ENCODE measurements at places on chromosomes 6 and 20.

DNA sequence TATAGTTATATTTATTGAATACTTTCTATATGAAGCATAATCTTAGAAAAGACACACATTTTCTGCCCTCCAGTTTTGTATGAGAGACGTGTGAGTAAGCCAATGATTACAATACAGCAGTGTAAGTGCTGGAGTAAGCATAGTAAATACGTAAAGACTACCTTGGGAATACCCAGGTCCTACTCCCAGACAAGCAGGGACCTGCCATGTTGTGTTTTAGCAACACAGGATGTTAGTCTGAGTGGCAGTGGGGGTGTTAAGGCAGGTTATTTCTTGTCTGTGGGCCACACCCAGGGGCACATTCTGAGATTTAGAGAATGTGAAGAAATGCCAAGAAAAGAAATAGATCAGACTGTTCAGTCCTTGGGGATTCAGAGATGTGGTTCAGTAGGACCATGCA is 34.3 kb upstream of the RNF144B start:
- no peak for DNase-seq

DNA sequence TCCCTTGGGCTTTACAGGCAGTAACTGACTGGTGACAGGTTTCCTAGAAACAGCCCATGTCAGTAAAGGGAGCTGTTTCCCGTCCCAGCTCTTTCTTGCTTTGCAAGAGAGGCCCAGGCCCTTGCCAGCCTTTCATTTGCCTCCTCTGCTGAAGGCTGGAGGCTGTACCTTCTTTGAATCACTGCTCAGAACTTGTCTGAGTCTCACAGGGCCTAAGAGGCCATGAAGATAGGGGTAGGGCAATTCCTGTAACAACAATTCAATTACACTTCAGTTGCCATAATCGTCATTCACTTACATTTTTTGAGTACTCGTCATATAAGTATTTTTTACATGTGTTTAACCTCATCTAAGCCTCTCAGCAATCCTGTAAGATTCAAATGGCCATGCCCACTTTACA is 25.9 kb upstream of the MAFB start:
- no peak for DNase-seq

- DNase-seq, result no peak
Measured at GRCh38 chr6:4167123-4167522, 31.7 kb upstream of the ECI2 start.

- no peak for DNase-seq
Measured at GRCh38 chr6:114064862-114065261, 93.9 kb upstream of the HDAC2 start.

DNA sequence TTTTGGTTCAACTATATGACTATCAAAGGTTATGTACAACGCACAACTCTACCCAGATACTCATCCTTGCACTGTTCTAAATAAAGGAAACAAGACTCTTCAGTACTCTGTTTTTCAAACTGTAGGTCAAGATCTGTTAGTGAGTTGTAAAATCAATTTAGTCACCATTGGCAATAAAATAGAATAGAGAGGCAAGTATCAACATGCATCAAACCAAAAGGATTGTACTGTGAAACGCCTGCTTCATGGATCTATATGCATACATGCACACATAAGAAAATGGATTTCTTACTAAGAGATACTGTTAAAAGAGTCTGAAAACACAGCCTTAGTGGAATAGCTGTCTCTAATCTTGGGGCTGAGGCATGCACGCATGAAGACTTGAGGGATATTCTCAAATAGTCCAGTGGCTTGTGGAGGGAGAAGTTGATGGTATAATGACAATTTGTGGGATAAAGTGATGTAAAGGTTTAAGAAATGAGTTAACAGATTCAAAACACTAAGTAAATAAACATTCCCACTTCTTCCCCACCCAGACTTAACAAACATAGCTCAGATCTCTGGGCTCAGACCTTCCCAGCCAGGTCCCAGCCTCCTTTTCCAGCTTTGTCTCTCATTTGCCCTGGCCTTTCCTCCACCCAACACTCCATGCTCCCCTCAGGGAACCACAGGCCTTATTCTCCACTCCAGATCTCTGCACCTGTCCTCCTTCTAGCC is 10.7 kb upstream of the LZTS3 start:
- no peak for DNase-seq

DNA sequence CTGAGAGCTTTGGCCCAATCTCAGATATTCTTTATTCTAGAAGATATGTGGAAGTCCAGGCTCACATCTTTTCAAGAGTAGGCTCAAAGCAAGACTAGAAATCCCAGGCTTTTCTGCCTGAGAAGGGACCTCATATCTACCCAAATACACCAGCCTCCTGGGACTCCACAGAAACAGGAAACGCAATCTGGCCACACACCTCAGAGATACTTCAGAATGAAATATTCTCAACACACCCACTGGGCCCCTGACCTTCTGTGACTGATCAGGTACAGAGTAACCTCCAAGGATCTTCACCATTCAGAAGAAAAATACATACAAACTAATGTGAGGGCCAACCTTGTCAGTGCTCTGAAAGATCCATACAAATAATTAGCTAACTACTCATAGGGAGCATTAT is 183.2 kb downstream of the HIVEP2 start:
- no peak for DNase-seq

DNA sequence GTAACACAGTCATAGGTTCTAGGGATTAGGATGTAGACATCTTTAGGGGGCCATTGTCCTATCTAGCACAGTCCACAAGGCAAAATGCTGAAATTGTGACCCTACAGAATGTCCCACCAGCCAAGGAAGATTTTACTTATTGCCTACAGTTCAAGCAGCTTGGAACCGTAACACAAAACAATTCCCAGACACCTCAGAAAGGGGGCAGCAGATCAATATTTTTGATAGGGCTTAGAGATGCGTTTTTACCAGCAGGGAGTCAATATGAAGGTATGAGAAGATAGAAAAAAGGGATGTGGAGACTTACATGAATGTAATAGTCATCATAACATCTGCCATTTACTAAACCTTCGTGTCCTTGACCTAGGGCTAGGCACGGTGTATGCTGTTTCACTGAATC is 81.0 kb downstream of the TMEM170B start:
- DNase-seq, result no peak

- DNase-seq, result no peak
Measured at GRCh38 chr6:132404330-132404729, 3.1 kb upstream of the MOXD1 start.

DNA sequence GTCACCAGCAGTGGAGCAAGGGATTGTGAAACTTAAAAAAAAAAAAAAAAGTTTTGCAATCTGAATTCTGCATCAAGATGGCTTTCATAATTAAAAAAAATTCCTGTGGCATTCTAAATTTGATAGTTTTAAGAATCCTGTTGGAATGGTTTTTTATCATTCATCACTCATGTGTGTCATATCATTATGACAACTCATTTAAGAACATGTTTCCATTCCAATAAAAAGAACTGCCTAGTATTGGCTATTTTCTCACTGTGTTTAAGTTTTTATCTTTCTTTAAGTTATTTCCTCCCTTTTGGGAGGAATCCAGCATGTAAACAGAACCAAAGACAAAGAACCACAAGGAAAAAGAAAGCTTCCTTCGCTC is 26.2 kb upstream of the RHAG start:
- DNase-seq, result no peak

DNA sequence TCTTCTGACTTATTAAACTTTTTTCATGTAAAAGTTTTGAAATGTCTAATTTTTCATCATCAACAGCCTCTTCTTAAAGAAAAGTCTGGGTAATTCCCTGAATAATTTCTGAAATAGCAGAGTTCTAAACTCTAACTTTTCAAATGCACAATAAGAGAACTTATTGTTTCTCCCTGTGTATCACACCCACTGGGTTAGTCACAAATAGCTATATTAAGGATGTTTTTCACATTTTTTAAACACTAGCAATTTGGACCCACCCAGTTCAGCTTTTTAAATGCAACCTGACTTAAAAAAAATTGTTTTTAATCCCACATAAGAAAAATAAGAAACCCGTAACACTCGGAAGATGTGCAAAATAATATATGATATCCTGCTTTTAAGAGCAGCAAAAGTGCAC is 61.4 kb upstream of the UTRN start:
- no peak for DNase-seq

- no peak for DNase-seq
Measured at GRCh38 chr6:71045296-71045695, 88.4 kb upstream of the B3GAT2 start.

GRCh38 chr6:56988145-56988544 is 33.2 kb downstream of the BEND6 start:
- no peak for DNase-seq

GRCh38 chr6:127547904-127548649 is 28.9 kb upstream of the C6orf58 start:
- no peak for DNase-seq

GRCh38 chr6:21455071-21455470 is 138.5 kb upstream of the SOX4 start:
- no peak for DNase-seq

DNA sequence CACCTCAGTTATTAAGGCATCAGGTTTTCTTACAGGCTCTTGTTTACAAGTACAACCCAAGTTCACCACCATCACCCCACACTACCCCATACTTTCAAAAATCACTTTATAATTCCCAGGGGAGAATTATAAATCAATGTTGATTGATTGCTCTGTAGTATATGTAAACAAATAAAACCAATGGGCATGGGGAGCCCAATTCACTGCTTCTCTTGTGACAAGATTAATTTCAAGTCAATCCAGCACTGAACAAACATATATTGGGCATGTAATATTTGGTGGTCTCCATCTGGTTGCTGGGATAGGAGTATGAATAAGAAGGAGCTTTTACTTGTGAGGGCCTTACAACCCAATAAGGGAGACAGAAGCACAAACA is 95.8 kb downstream of the CLVS2 start:
- no peak for DNase-seq

GRCh38 chr6:90264561-90264960 is 32.1 kb downstream of the BACH2 start:
- DNase-seq, result no peak

- DNase-seq, result no peak
Measured at GRCh38 chr6:9186148-9186547, 750.8 kb upstream of the SLC35B3 start.

GRCh38 chr20:61295249-61295648 is 43.2 kb downstream of the CDH4 start:
- DNase-seq, result no peak

DNA sequence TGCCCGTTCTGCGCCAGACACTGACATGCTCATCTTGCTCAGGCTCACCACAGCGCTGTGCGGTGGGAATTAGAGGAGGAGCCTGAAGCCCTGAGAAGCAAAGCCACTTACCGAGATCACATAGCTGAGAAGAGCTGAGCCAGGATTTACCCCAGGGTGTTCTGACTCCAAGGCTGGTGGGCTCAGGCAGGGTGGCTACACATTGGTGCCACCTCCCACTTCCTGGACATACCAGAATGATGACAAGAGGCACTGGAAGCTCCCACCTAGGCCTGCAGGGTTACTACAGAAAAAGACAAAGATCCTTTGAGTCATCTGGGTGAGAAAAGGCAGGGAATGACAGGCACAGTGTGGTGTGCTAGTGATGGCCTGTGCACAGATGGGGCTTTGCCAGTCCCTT is 24.4 kb upstream of the FKBP1A start:
- DNase-seq, result no peak

- no peak for DNase-seq
Measured at GRCh38 chr6:170193326-170193821, 97.5 kb downstream of the DLL1 start.

GRCh38 chr6:104640150-104640700 is 219.5 kb downstream of the HACE1 start:
- DNase-seq, result no peak

DNA sequence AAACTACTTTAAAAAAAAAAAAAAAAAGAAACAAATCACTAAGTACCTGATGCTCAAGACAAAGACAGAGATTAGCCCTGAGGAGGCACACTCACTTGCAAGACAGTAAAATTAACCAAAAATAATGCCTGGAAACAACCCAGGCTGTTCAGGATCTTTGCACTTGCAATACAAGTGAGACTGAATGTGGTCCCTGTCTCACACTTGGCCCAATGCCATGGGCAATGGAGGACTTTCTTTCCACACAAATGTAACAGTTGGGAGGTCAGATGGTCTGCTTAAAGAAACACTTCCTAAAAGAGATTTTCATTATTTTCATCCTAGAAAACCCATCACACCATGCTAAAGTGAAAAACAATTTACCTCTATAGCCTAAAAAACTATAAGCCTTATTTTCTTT is 16.2 kb downstream of the STAU1 start:
- no peak for DNase-seq

- DNase-seq, result no peak
Measured at GRCh38 chr20:25586877-25587276, 1.5 kb upstream of the NINL start.

DNA sequence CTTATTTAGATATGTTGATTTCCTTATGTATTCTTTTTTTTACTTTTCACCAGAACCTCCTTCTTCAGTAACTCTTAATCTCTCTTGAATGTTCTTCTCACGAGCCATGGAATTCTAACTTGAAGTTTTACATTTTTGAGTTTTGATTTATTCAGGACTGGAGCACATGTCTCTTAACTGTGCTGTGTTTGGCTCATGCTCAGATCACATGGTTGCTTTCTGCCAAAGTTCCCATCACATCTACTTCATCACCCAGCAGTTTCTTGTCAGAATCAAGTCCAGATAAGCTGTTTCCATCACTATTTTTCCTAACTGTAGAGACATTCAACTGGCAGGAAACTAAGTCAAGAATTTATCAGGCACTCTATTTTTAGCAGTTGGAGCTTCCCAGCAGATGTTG is 31.7 kb downstream of the SLC35A1 start:
- no peak for DNase-seq

DNA sequence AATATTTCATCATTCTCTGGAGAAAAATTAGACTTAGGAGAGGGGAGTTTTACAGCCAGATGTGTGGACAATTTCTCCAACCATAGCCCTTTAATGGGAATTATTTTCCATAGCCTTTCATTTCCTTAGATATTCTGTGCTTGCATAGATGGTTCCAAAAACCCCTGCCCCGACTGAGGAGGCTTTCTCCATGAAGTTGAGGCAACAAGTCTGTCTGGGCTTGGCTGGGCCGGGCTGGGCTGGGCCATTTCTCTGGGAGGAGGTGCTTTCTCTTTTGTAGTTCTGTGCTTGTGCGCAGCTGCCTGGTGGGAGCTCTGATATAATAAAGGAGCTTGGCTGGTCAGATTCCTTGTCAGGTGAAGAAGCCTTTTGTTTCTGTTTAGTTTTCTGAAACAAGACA is 71.4 kb downstream of the SOBP start:
- no peak for DNase-seq

- no peak for DNase-seq
Measured at GRCh38 chr6:82910395-82910794, 155.2 kb downstream of the UBE3D start.

DNA sequence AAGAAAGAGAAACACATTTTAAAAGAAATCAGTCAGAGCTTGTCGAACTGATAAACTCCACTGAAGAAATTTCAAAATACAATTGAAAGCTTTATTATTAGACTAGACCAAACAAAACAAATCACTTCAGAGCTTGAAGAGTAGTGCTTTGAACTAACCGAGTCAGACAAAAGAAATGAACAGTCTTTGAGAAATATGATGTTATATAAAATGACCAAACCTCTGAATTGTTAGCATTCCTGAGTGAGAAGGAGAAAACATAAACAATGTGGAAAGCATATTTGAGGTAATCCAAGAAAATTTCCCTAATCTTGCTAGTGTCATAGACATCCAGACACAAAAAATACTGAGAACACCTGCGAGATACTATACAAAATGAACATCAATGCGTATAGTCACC is 13.2 kb upstream of the CST4 start:
- no peak for DNase-seq

All from activated CD8-positive, alpha-beta memory T cell treated with anti-CD3 and anti-CD28 coated beads for 48 hours (primary cell).